ENCODE measurements at places on chromosomes 3 and 15. TPM values are rescaled to one million over a fixed set of nuclear protein-coding genes. Genes with fewer than 3 reads are reported as not detected.

The AADAC gene
- 0.27 TPM for total RNA-seq

The GOLGA8A gene
- 61.1 TPM for total RNA-seq

The CLSTN2 gene
- not detected for total RNA-seq

The IL17RC gene
- total RNA-seq, result 16.7 TPM

The H1-8 gene
- total RNA-seq, result not detected

The PRR20G gene
- not detected for total RNA-seq

The WDR93 gene
- total RNA-seq, result not detected

The WDR72 gene
- not detected for total RNA-seq

The CD96 gene
- total RNA-seq, result not detected

The SNX4 gene
- 39.2 TPM for total RNA-seq

The CCNB2 gene
- total RNA-seq, result 65.2 TPM

The MYRIP gene
- total RNA-seq, result 11.9 TPM

The ZPLD1 gene
- not detected for total RNA-seq

The PRSS50 gene
- not detected for total RNA-seq

The PAQR9 gene
- not detected for total RNA-seq

The CCDC13 gene
- 1.2 TPM for total RNA-seq

The RLBP1 gene
- not detected for total RNA-seq

The SLCO2A1 gene
- total RNA-seq, result 1.4 TPM

The SLC15A2 gene
- total RNA-seq, result 0.60 TPM

The SLC2A2 gene
- total RNA-seq, result not detected

The GOLGA8M gene
- 1.6 TPM for total RNA-seq

The GOLGA8T gene
- total RNA-seq, result not detected

Measured in endothelial cell of umbilical vein (primary cell).